ENCODE measurements at places on chromosomes 5 and 9.

DNA sequence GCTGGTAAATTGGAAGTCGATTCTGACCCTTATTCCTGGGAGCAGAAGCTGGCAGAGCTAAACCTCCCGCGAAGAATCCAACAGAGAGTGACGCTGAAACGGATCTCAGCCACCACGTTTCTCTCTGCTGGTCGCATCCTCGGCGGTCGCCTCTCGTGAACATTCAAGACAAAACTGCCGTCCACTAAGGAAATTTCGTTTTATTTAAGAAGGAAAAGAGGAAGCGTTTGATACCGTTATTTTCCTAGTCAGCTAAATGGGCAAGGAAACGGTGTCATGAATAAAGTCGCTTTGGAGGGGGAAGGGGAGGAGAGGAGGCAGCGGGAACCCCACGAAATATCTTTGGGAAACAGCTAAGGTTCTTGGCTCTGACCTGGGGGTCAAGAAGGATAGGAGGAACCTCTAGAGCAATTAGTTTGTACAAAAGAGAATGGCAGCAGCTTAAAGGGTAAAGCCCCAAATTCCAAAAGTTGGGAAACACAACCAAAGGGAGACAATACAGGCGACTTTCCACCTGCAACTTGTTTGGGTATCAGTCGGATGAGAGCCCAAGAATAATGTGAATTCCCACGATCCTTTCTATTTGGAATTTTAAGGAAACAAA lies 1.9 kb downstream of the FOXB2 start:
- no peak for DNase-seq

DNA sequence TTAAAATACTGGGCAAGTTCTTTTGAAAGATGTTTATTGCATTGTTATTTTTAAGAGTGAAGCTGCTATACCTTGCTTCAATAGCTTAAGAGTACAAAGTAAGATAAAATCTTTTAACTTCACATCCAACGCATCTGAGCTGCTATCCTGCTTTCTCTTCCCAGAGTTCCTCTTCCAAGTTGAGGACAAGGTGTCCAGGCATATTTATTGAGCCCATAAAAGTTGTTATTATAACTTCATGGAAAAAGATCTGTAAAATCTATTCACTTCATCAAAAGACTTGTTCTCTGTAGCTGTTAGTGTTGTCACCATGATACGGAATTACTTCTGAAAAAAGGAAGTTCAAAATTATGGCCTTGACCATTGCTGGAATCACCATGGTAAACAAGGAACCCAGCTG lies 306.2 kb upstream of the ELAVL2 start:
- DNase-seq: no peak

- peak; percentile 28 for DNase-seq
These were observed 31.8 kb downstream of the SPATA31C2 start for GRCh38 chr9:88106492-88106891.

DNA sequence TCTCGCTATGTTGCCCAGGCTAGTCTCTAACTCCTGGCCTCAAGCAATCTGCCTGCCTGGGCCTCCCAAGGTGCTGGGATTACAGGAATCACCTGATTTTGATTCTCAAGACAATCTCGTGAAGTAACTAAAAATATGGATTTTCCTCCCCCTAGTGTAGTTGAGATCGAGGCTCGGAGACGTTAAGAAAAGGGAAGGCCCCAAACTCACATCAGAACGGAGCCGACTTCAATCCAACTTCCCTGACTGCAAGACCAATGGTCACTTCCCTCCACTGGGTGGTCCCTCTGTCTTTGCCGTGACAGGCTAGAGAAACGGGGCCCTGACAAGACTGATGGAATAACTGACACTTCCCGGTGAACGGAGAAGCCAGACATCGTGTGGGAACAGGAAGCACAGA lies 28.3 kb downstream of the BARHL1 start:
- no peak for DNase-seq

- peak; percentile 90 for DNase-seq
These were observed 5.4 kb upstream of the TIFAB start for GRCh38 chr5:135457424-135458071.

- no peak for DNase-seq
These were observed 532.2 kb downstream of the ACTL7B start for GRCh38 chr9:108323615-108324014.

- DNase-seq: no peak
These were observed 58.2 kb upstream of the SMARCA2 start for GRCh38 chr9:1956958-1957357.

DNA sequence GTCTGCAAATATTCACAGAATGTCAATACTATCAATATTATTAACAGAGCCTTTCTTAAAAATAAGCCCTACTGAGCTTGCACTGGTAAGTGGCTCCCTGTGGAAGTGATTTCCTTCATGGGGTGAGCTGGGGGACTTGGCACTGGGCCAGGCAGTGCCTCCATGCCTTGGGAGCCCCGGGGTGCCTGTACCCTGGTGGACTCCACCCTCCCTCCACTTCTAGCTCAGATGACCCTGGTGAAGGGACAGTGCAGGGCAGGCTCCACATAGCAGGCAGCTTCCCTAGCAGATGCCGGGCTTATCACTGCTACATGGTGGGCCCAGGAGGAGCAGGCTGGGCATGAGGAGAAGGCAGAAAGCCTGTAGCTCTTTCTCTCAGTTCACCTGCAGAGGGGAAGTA lies 119.2 kb downstream of the DCP2 start:
- DNase-seq: no peak

GRCh38 chr5:76590027-76590426 lies 33.2 kb downstream of the F2RL2 start:
- DNase-seq: no peak

DNA sequence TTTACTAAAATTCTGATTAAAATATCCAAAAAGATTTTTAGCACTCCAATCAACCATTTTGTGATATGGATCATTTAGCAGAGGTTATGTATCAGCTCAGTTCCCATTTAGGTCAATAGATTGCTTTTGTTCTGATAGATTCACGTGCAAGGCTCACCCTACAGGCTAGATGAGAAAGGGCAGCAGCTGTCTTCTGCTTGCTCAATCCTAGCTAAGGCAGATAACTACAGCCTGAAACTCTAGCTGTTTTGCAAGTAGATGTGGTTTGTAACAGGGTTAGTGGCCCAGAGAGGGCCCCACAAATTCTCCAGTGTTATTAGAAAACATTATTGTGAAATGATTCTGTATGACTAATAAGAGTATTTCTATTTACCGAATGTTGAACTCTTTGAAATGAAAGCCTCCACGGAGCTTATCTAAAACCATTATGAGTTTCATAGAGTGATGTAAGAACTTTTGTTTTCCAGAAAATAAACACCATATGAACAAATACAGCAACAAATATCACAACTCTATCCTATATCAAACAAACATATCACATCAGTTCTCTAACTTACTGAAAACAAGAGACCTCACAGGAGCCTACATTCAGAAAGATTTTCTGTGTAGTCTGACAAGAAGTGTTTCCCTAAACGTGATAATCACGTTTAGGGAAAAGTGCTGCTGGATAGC lies 841.9 kb upstream of the ACO1 start:
- peak; percentile 85 for DNase-seq

All from NB4 (cell line).